ENCODE measurements at places on chromosomes 5 and 9.

GRCh38 chr5:177545487-177546257 lies 8.7 kb downstream of the FAM193B start:
- DNase-seq = no peak

- DNase-seq = no peak
Measured at GRCh38 chr5:146368137-146368536, 29.5 kb downstream of the POU4F3 start.

- DNase-seq = no peak
Measured at GRCh38 chr9:137269231-137269772, 8.2 kb upstream of the TOR4A start.

DNA sequence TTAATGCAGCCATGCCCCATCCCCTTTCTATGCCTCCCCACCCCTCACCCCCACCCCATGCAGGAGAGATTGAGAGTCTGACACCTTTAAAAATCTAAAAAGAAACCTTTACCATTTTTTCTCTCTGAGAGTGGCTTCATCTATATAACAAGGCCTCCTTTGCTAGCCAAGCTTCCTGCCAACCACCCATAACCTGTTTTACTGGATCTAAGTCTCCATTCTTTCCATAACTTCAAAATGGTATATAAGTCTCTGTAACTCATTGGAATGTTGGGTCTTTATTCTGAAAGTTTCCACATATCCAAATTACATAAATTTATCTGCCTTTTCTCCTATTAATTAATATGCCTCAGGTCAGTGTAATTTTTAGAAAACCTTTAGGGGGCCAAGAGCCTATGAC lies 1174.0 kb downstream of the MAT2B start:
- DNase-seq = no peak

GRCh38 chr9:123376218-123377071 lies 20.4 kb downstream of the CRB2 start:
- no peak for DNase-seq

DNA sequence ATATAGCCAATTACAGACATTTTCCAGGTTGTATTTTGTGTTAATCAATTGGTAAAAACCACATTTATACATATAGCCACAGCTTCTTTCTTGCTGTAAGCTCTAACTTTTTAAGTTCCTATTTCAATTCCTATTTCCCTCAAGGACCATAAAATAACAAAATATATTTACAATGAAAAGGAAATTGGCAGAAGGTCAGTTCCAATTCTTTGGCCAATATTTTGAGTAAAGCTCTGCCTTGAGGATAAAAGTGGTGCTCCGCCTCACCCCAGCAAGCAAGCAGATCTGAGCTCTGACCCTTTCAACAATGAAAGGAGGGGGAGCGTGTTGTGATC lies 203.4 kb upstream of the RASEF start:
- no peak for DNase-seq

GRCh38 chr5:157926977-157927376 lies 68.0 kb upstream of the CLINT1 start:
- DNase-seq = no peak

GRCh38 chr9:95226921-95227320 lies 90.6 kb downstream of the FANCC start:
- DNase-seq = no peak

- no peak for DNase-seq
Measured at GRCh38 chr5:58273711-58274110, 186.2 kb downstream of the PLK2 start.

- DNase-seq = no peak
Measured at GRCh38 chr9:73437758-73438157, 286.1 kb downstream of the ANXA1 start.

DNA sequence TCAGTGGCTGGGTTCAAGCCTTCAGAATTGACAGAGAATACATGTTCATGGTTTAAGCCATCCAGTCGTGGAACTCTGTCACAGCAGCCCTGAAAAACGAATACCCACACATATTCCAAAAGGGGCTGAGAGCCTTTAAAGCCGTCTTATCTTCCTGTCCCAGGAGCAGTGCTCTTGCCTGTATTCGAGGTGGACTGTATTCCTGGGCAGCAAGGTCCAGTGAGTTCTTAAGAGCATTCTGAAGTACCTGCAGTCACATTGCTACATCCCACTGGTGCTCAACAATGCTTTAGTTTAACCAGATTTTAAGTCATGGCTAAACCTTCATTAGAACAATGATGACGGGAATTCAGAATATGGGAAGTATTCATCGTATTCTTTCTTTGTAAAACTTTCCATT lies 380.7 kb upstream of the KLF4 start:
- DNase-seq = no peak

DNA sequence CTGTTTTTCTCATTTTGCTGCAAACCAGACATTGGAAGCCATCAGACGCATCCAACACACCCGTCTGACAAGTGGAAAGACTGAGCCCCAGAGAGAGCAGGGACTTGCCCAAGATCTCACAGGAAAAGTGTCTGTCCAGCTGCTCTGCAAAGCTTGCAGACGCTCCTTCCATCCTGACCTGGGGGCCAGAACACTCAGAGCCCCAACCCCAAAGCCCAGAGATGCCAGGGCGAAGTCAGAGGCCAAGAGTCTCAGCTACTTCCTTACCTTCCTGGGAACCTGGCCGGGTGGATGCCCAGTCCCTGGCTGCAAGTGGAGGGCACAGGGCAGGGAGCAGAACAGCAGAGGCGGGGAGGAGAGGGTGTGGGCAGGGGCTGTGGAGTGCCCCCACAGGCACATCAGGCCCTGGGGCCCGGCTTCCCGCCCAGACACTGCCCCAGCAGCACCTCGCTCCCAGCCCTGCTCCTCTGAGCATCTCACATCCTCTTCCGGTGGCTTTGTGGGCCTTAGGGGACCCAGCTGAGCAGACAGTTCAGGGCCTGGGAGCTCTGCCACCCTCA lies 9.7 kb upstream of the RALGDS start:
- DNase-seq = peak; percentile 29

GRCh38 chr5:169789417-169789940 lies 152.4 kb downstream of the DOCK2 start:
- no peak for DNase-seq

- DNase-seq = no peak
Measured at GRCh38 chr5:109630093-109630492, 59.6 kb upstream of the MAN2A1 start.

DNA sequence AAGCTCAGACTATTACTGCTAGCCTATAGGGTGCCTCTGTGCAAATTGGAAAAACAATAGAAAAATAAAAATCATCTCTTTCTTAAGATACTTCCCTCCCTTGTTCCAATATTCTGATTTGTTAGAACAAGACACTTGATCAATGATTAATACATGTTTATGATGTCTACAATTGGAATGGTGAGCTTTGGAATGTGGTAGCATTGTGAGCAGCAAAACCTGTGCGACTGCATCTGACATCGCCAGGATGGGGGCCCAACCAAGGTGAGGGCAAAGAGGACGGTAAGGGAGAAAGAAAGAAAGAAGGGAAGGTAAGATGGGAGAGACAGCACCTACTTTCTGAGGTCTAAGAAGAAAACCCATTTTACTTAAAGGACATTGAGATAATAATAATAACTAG lies 183.0 kb upstream of the TRIM32 start:
- no peak for DNase-seq

DNA sequence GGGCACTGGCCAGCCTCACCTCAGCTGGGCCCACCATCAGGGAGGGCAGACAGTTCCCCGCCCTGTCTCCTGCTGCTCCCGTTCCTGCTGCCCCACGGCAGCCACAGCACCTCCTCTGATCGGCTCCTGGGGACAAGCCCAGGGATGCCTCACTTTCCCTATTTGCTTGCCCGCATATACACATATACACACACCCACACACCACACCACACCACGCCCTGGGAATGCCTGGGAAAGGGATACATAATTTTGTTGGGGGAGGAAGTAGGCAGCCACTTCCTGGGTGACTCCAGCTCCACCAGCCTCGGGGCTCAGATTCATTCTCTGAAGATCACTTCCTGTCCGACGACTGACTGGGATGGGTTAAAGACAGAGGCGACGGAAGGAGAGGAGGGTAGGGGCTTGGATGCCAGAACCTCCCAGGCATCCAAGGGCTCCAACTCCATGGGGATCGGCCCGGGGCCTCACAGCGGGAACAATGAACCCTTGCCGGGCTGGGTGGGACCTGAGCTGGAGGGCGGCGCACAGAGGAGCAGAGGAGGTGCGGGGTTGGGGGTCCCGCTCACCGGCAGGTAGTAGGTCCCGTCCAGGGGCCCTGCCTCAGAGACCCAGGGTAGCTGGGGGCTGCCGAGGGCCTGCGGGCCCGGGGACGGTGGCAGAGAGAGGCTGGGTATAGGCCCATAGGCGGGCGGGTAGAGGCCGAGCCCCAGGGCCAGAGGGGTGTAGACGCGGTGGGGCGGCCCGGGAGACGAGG lies 2.0 kb upstream of the MZB1 start:
- DNase-seq = no peak

DNA sequence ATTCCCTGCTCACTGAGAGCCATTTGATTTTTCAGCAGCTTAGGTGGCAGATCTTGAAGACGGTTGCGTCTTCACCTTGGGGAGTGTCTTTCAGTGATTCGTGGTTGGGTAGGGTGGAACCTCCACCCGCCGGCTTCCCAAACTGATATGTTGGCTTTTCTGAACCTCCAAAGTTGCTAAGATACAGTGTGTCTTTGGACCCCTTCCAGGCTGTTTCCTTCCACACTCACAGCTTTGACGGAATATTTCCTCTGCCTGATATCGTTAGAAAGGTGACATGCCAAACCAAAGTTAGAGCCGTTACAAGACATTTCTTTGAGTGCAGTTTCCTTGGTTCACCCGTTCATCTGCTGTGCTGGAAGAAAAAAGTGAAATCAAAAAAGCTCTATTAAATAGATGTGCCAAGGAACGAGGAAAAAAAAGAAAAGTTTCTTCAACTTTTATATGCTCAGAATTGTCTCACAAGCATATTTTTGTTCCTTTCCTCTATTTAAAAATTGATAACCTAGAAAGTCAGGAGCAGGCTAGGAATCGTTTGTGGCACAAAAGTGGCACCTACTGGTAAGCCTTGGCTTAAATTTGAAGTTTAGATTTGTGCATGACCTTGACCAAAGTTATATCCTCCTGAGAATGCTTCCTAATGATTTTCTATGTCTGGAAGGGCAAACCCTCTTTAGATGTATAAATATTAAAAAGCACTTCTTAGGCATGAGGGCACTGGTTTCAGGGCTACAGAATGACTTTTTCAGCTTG lies 270.7 kb upstream of the WWC1 start:
- DNase-seq = no peak

- DNase-seq = no peak
Measured at GRCh38 chr9:91864380-91864779, 85.6 kb downstream of the ROR2 start.

GRCh38 chr5:16983022-16983639 lies 47.0 kb upstream of the MYO10 start:
- DNase-seq = no peak

DNA sequence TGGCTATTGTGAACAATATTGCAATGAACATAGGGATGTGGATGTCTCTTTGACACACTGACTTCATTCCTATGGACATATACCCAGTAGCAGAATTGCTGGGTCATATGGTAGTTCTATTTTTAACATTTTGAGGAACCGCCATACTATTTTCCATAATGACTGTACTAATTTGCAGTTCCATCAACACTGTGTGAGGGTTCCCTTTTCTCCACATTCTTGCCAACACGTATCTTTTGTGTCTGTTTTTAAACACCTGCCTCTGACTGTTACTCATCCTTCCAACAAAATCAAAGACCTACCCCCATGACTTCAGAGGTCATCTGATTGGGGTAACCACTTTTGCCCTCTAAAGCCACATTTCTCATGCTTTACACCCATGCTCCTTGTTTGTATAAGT lies 133.5 kb downstream of the MED27 start:
- no peak for DNase-seq
